ENCODE measurements at places on chromosomes 11 and 22.

- no peak for DNase-seq
Observed at GRCh38 chr11:128095466-128095981, 491.8 kb downstream of the ETS1 start.

- DNase-seq = no peak
Observed at GRCh38 chr11:107043242-107044006, 25.1 kb upstream of the GUCY1A2 start.

DNA sequence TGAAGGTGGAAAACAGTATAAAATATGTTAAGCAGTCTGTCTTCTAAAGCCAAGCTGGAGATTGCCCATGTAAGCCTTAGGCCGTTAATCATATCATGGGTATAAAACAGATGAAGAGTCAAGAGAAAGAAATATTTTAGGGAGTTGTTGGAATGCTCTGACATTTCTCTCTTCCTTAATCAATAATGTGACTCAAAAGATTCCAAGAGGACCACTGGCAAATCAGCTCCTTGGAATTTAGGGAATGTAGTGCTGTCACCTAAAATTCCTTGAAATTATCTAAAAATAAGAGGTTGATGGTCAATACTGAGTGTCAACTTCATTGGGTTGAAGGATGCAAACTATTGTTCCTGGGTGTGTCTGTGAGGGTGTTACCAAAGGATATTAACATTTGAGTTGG, 525.9 kb downstream of the KCNA4 start:
- DNase-seq = no peak

- DNase-seq = no peak
Observed at GRCh38 chr11:1997755-1998154, at the start of gene H19. Gene H19 (minus strand): TSS chr11:1997842.

GRCh38 chr11:125990244-125990643, 44.4 kb downstream of the VSIG10L2 start:
- no peak for DNase-seq

- no peak for DNase-seq
Observed at GRCh38 chr11:131656839-131657211, 286.4 kb downstream of the NTM start.

GRCh38 chr11:65016705-65017104, 2.7 kb downstream of the ARL2 start:
- no peak for DNase-seq

DNA sequence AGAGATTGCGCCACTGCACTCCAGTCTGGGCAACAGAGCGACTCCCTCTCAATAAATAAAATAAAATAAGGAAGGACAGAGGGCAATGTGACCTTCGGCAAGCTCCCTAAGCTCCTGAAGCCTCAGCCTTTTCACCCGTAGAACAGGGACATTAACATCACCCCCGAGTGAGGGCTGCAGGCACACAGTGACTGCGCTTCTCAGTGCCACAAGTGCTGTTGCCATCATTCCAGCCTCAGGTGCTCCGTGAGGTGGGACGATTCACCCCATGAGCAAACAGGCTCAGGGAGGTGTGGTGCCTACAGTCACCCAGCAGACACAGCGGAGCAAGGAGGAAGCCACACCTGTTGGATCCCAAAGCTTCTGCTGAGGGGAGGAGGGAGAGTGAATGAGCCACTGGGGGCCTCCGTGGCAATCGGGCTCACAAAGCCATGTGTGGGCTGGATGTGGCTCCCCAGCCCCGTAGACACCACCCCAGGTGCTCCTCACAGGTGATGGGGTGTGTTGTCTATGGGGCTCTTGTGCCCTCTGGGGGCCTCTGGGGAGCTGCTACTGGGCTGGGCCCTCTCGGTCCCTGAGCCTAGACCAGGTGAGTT, 9.1 kb upstream of the TCF20 start:
- no peak for DNase-seq

- peak; percentile 78 for DNase-seq
Observed at GRCh38 chr11:118610773-118611432, 3.5 kb downstream of the PHLDB1 start.

GRCh38 chr11:65366340-65366773, 11.8 kb downstream of the TIGD3 start:
- no peak for DNase-seq

DNA sequence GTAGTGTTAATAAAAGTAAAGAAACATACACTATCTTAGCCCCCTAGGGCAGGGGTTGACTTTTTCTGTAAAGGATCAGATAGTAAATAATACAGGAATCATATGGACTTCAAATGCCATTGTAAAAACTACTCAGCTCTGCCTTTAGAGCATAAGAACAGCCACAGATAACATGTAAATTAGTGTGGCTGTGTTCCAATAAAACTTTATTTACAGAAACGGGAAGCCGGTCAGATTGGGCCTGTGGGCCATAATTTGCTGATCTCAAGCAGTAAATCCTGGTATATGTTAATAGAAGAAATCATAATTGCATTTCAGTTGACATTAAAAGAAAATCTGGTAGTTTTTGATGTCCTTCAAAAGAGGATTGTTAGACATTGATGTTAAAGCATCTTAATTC, 76.5 kb downstream of the ZC3H12C start:
- no peak for DNase-seq

- DNase-seq = no peak
Observed at GRCh38 chr22:45629469-45630089, 42.1 kb upstream of the ATXN10 start.

- DNase-seq = no peak
Observed at GRCh38 chr11:65293909-65294381, 20.7 kb upstream of the CDC42EP2 start.

GRCh38 chr11:61429346-61429690, 457 bp downstream of the CPSF7 start:
- no peak for DNase-seq

GRCh38 chr11:85967457-85967856, 101.4 kb downstream of the PICALM start:
- DNase-seq = no peak

DNA sequence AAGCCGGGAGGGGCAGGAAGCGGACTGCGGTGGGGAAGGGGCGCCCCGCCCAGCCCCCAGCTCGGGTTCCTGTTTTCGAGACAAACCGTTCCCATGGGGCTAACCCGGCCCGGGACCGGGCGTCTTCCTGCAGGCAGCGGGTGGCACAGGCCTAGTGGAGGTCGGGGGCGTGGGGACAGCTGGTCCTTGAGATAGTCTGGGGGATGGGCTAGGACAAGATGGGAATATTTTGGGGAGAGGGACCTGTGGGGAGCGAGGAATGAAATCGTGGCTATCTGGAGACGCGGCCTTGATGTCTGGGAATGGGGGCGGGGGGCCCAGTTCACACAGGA, 1.2 kb upstream of the RASGRP2 start:
- peak; percentile 42 for DNase-seq

- no peak for DNase-seq
Observed at GRCh38 chr22:19565382-19566278, 41.4 kb upstream of the CLDN5 start.

DNA sequence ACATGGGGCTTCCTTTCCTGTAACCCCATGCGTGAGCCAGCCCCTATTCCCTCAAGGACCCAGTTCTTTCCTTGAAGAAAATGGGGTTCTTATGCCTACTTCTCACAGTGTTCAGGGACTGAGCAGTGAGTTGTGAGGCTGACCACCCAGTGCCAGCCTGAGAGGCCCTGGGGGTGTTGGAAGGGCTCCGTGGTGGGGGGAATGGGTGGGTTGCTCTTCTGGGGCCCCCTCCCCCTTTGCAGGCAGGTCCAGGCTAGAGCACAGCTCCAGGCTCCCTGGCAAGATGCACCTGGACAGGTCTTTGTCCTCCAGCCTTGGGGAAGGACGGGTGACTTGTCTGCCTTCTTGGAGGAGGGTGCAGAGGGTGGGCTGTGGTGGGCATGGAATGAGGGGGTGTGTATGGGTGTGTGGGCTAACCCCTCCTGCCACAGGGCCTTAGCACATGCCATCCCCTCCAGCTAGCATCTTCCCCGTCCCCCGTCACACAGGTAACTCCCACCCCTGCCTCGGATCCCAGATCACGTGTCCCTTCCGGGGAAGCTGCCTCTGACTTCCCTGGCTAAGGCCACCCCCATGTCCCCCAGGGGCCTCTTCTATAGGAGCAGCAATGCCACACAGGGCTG, 64.6 kb downstream of the MYEOV start:
- no peak for DNase-seq

GRCh38 chr11:34856251-34856650, 59.9 kb downstream of the APIP start:
- no peak for DNase-seq

GRCh38 chr22:24409707-24410106, 17.7 kb upstream of the ADORA2A start:
- no peak for DNase-seq

DNA sequence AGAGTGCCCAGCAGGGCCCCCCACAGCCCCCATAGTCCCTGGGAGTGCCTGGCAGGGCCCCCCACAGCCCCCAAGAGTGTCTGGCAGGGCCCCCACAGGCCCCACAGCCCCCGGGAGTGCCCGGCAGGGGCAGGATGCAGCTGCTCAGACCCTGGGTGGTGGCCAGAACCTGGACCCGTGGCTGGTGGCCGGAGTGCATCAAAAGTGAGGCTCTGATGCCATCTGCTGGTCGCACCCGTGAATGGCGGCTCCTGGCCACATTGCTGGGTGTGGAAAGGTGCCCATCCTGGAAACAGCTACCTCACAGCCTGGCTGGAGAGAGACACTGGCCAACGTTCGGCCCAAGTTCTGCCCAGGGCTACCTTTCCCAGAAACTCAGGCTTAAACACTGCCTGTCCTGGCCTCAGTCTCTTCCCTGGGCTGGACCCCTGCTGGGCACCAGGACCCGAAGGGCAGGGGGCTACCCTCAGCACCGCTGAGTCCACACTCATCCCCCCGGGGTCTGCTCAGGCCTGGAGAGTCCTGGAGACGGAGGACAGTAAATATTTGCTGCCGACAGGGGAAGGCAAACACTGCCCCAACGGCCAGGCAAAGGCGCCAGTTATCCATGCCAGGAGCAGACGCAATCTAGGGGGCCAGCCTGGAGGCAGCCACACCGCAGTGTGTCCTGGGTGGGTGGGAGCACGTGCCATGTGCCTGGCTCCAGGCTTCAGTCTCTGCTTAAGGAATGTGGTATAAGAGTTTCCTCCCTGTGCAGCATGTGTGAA, 4.4 kb downstream of the INS start:
- DNase-seq = no peak

GRCh38 chr11:132874638-132875037, 657.7 kb downstream of the OPCML start:
- DNase-seq = no peak

DNA sequence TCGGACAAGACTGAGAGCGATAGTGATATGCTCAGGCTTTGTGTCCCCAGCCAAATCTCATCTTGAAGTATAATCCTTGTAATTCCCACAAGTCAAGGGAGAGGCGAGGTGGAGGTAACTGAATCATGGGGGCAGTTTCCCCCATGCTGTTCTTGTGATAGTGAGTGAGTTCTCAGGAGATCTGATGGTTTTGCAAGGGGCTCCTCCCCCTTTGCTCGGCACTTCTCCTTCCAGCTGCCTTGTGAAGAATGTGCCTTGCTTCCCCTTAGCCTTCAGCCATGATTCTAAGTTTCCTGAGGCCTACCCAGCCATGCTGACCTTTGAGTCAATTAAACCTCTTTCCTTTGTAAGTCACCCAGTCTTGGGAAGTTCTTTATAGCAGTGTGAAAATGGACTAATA, 7.5 kb upstream of the FOLR2 start:
- no peak for DNase-seq

- DNase-seq = no peak
Observed at GRCh38 chr22:20937794-20938671, 20.8 kb downstream of the CRKL start.

GRCh38 chr22:33917744-33918406, 2.4 kb downstream of the LARGE1 start:
- DNase-seq = no peak

DNA sequence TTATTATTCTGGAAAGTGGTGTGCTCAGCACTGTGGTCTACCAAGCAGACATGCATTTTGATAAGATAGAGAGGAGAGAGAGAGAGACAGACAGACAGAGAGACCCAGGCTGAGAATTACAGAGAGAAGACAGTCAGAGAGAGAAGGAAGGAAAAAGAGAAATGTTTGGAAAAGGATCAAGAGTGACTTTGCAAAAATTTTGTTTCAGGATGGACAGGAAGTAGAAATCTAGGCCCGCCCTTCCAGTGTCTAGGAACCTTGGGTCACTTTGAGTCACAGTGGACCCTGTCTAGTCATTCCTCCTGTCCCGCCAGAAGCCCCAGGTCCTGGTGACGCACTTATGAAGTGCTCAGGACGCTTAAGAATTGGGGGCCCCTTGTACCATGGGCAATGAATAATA, 166.7 kb downstream of the ST3GAL4 start:
- DNase-seq = no peak

GRCh38 chr22:25078591-25078990, 121.1 kb upstream of the CRYBB3 start:
- no peak for DNase-seq

DNA sequence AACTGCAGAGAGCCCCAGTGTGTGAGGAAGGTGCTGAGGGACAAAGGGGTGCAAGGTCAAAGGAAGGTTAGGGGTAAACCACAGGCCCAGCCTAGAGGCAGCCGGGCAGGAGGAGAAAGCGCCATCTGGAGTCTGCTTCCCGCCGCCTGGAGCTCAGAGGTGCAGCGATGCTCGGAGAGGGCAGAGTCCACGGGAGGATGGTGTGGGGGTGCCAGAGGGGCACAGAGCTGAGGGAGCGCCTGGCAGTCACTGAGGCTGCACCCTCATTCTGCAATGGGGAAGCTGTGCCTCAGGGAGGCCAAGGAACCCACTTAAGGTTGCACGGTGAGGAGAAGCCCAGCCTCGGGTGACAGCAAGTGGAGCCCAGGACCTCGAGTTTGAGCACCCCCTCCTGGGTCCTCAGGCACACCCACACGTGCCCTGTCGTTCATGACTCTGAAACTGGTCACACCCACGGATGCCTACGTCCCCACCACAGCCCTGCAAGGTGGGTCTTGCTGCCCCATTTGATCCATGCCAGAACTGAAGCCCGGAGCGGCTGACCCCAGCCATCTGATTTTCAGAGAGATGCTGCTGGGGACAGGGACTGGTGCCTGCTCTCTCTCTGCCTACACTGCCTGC, 1.6 kb downstream of the IL2RB start:
- DNase-seq = no peak

GRCh38 chr11:122749005-122749687, 89.2 kb upstream of the CRTAM start:
- DNase-seq = peak; percentile 21

Measured in stimulated activated CD4-positive, alpha-beta T cell treated with anti-CD3 and anti-CD28 coated beads, TNF-alpha, amount 100 ng/mL, for 4 hours (primary cell).